ENCODE measurements at places on chromosomes 1 and 21.

GRCh38 chr1:81157686-81158085 lies 643.0 kb upstream of the ADGRL2 start:
- DNase-seq: no peak

- no peak for DNase-seq
These were observed 1.4 kb upstream of the SUCO start for GRCh38 chr1:172531412-172532182.

GRCh38 chr1:20348326-20348915 lies 57.7 kb downstream of the VWA5B1 start:
- no peak for DNase-seq

DNA sequence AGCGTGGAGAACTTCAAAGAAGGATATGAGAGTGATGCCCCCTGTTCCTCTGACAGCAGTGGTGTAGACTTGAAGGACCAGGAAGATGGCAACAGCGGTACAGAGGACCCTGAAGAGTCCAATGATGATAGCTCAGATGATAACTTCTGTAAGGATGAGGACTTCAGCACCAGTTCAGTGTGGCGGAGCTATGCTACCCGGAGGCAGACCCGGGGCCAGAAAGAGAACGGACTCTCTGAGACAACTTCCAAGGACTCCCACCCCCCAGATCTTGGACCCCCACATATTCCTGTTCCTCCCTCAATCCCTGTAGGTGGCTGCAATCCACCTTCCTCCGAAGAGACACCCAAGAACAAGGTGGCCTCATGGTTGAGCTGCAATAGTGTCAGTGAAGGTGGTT lies 14.0 kb downstream of the CERS2 start:
- no peak for DNase-seq

GRCh38 chr1:61523893-61524605 lies 200.9 kb downstream of the TM2D1 start:
- DNase-seq: peak; percentile 5

DNA sequence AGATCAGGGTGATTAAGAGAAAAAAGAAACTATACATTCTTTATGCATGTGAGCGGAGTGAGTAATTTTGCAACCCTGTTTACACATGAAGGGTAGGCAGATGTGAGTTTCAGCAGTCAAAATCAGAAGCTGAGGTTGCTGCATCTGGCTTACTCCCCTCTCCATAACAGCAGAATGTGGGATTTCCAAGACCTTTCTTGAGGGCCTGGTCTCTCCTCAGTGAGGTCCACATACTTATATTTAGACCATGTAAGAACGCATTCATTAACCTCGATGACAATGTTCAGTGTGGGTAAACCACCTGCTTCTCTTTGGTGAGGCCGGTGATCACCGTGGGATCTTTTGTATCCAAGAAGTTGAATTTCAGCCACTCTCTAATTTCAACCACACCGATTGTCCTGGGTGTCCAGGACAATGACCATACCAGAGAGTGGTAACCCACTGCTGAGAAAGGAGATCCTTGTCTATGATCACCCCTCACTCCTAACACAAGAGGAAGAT lies 18.7 kb upstream of the RAP1A start:
- DNase-seq: no peak

GRCh38 chr1:54810153-54810942 lies 9.2 kb upstream of the TTC22 start:
- peak; percentile 39 for DNase-seq

DNA sequence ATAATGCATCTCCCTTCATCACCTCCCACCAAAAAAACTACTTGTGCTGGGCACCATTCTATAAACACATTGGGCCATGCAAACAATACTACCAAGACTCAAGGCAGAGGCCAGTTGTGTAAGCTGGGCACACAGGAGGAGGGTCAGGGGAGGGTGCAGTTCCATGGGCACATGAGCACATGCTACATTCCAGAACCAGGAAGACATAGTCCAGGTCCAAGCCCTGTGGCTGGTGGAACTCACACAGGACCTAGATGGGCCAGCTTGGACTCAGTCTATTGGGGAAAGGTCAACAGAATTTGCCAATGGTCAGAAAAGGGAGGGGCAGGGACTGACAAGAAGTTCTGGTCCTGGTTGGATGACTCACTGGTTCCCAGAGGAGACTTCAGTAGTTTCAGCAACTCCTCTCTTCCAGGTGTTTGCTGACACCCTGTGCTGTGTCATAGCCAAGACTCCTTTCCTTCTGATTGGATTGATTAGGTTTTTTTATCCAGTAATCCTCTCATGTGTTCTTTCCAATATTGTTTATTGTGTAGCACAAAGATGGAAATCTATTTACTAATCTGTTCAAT lies 249.7 kb downstream of the C1orf94 start:
- no peak for DNase-seq

DNA sequence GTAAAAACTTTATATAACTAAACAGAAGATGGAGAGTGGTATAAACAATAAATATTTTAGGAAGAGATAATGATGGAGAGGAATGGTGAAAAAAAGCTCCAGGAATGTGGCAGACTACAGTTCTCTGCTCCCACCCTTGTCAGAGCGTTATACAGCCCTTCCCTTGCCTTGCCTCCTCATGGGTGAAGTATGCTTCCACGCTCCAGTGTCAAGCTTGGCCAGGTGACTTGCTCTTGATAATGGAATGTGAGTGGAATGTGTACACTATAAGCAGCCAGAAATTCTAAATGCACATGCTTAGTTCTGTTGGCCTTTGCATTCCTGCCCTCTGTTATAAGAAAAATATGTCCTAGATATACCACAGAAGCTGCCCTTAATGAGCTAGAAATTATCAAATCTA lies 24.7 kb upstream of the POGK start:
- DNase-seq: no peak

DNA sequence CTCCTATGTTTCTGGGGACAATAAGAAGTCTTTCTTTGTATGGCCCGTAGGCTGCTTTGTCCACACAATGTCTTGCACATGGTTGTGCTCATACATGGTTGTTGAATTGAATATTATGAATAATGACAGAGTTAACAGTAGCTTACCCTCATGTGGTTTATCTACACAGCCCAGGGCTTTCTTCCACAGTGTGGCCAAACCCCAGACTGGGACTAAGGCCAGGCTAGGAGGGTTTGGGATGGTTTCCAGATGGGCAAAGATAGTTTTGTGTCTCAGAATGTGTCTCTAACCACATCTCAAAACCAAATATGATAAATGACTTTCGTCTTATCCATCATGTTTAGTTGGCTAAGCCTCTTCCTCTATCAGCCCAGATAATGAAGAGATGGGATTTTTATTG lies 65.2 kb downstream of the CACNA1E start:
- no peak for DNase-seq

DNA sequence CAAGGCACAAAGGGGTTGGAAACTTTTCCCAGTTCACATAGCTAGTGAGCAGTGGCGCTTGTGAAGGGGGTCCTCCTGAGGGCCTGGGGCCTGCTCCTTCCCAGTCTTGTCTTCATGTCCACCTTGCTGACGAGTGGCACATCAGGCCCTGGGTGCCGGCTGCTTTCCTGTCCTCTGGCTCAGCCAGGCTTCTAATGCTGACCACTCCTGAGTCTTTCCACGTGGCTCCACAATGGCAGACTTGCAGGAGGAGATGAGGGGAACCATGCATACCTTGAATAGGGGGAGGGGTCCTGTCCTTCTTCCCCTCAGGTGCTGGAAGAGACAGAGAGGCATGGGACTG lies 38.7 kb downstream of the MAPKAPK2 start:
- no peak for DNase-seq

DNA sequence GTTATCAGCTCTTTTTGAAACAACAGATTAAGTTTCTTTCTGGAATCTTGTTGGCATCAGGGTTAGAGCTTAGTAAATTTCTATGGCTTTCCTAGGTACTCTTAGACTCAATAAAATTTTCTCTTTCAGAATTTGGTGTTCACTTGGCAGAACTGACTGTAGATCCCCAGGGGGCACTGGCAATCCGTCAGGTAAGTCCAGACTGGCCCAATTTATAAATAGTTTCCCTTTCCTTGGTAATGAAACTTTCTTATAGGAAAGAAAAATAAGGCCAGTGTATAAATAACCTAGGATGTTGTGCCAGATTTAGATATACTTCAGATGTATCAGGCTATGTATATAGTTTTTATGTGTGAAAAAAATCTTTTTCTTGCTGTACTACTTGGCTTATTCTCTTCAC lies 18.2 kb downstream of the IPO9 start:
- DNase-seq: no peak

- DNase-seq: peak; percentile 42
These were observed 6.5 kb upstream of the SEMA4A start for GRCh38 chr1:156146769-156147405.

DNA sequence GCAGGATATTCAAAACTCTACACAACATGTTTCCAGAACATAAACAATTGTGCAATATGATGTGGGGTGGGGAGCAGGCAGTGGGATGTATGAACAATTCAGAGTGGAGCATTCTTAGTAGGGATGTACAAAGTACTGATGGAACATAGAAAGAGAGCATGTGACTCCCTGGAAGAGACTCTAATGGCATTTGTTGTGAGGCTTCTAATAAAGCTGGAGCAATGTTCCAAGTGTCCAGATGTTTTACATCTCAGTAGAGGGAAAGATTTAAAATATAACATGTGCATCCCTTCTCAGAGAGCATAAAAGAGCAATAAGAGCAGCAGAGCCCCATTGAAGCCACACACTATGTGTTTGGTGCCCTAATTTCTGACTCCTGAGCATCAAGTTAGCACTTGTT lies 116.5 kb downstream of the BRINP2 start:
- no peak for DNase-seq

DNA sequence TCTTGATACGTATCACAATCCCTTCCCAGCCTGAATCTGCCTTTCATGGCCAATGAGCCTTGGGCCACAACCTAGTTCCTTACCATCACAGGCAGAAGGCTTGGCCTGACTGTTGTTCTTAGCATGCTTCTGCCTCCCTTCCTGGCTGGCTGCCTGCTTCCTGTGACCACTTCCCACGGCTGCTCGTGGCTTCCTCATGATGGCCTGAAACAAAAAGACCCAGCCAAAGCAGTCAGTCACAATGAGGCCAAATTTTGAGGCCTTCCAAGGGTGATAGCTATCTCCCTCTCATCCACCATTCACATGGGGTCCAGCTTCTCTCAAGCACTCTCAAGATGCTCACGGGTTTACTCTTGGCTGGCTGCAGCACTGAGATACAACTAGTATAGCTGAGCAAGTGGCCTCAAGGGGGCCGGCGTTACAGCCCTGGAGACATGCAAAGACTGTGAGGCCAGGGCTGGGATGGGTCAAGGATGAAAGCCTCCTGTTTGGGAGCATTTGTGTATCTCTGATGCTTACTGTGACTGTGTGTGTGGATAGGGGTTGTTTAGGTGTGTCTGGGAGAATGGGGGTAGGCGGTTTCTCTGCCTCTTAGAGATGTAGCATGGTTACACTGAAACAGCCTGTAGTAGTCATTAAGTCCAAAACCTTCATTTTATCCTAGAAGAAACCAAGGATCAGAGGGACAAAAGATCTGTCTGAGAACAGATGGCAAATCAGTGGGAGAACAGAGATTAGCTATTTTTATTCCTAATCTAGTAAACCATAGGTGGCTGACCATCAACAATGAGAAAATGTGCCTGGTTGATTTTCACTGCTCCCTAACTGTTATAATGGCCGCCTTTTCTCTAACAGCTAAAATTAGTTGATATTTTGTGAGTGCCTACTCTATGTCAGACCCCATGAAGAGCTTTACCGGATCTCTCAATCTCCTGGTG lies 5.4 kb upstream of the TOE1 start:
- DNase-seq: no peak

DNA sequence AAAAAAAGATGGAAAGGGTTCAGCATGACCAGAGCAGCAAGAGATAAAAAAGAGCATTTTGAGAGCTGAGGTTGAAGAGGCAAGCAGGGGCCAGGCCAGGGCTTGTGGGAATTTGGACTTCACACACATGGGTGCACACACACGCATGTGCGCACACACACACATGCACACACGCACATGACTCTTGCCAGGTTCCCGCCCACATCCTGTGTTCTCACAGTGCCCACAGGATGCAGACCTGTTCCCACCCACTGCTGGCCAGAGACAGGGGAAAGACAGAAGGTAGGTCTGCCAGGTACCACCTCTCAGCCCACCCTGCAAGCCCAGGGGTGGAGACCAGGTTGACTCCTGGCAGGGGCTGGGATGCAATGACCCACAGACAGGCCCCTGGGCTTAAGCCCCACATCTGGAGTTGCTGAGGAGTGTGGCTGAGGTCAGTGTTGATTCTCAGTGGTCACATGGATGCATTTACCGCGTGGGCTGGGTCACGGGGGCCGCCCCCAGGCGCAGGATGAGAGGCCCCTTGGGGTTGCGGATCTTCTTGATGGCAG lies 4.4 kb downstream of the COL16A1 start:
- no peak for DNase-seq

GRCh38 chr1:201088901-201089525 lies 23.2 kb downstream of the CACNA1S start:
- DNase-seq: no peak

DNA sequence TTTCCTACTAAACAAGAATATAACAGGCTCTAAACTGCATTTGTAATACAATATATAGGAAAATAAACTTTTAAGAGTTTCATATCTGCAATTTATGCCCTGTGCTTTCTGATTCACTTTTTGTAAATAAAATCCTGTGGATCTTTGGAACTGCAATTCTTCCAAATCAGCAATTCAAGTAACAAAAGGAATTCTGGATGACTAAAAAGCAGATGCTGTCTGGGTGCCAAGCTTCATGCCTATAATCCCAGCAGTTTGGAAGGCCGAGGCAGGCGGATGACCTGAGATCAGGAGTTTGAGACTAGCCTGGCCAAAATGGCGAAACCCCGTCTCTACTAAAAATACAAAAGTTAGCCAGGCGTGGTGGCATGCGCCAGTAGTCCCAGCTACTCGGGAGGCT lies 6.3 kb downstream of the NME7 start:
- no peak for DNase-seq

GRCh38 chr1:66253330-66253921 lies 280.5 kb upstream of the SGIP1 start:
- DNase-seq: peak; percentile 79

GRCh38 chr1:1752190-1752589 lies 26.1 kb downstream of the NADK start:
- no peak for DNase-seq

DNA sequence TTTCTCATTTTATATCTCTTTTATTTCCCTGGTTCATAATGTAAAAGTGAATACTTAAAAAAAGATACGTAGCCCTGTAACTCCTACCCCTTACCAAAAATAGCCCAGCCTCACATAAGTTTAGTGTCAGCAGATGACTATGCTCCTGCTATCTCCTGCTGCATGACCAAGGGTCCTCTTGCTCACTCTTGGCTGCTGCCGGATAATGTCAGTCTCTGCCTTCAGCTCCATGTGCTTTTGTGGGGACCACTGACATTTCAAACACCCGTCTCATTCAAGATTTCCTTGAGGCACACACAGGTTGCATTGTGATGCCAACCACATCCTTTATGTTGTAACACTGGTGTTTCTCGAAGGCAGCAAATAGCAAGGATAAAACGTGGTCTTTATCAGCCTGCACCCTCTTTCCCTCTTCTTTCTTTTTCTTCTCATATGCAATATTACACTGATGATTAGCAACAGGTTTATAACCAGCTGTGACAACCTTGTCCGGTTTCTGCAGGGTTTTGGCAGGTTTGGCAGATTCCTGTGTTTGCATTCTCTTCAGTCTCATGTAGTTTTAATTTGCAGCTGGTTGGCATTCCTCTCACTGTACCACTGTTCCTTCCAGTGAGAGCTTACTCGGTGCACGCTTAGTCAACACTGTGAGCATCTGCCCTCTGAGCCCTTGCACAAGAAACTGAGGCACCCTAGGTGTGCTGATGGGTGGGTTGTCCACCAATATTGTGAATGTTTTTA lies 62.2 kb downstream of the ZNF684 start:
- DNase-seq: no peak

GRCh38 chr21:42781150-42781970 lies 98.0 kb downstream of the WDR4 start:
- peak; percentile 89 for DNase-seq
